ENCODE measurements at places on chromosomes 5 and 9. TPM values are rescaled to one million over a fixed set of nuclear protein-coding genes. Genes with fewer than 3 reads are reported as not detected.

Gene PDZD2
- total RNA-seq, result 1.3 TPM

Gene CTSV
- not detected for total RNA-seq

Gene SLC23A1
- total RNA-seq, result not detected

Gene OTP
- total RNA-seq, result not detected

Gene GPR21
- total RNA-seq, result 0.89 TPM

Gene TXNDC8
- total RNA-seq, result not detected
